ENCODE measurements at places on chromosomes 7 and 10.
A peak's percentile ranks its signal among the peaks of the same experiment; 100 is the strongest.

- DNase-seq: no peak
Measured at GRCh38 chr7:40175725-40176510, 41.1 kb downstream of the SUGCT start.

- no peak for DNase-seq
Measured at GRCh38 chr7:100221231-100221718, 1.5 kb downstream of the PVRIG start.

GRCh38 chr10:107091126-107091525 is 73.4 kb downstream of the SORCS1 start:
- DNase-seq: peak; percentile 30

DNA sequence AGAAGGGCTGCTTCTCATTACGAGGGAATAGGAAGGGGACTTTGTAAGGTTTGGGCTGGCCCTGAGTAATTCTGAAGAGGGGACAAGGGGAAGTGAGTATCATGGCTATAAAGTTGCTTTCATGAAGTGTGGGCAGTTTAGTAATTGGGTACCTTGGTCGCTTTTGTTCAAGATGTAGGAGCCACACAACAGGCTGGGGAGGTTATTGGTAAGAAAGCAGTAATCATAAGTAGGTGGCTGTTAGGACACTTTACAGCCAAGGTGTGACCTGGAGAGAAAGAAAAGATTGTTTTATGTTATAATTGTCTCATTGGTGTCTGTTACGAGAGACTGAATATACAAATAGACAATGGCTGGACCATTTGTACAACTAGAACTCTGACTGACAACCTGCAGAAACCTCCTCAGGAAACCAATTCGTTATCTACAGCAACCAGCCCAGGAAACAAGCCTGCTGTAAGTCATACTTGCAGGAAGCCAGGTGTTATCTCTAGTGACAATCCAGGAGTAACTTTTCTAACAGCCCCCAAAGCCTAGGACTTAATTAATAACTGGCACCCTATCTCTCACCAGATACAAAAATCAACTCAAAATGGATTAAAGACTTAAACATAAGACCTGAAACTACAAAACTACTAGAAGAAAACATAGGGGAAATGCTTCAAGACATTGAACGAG is 5.0 kb upstream of the CCM2 start:
- DNase-seq: no peak

GRCh38 chr10:129646973-129647372 is 179.9 kb downstream of the MGMT start:
- no peak for DNase-seq

- no peak for DNase-seq
Measured at GRCh38 chr10:26243351-26243720, 26.8 kb downstream of the GAD2 start.

DNA sequence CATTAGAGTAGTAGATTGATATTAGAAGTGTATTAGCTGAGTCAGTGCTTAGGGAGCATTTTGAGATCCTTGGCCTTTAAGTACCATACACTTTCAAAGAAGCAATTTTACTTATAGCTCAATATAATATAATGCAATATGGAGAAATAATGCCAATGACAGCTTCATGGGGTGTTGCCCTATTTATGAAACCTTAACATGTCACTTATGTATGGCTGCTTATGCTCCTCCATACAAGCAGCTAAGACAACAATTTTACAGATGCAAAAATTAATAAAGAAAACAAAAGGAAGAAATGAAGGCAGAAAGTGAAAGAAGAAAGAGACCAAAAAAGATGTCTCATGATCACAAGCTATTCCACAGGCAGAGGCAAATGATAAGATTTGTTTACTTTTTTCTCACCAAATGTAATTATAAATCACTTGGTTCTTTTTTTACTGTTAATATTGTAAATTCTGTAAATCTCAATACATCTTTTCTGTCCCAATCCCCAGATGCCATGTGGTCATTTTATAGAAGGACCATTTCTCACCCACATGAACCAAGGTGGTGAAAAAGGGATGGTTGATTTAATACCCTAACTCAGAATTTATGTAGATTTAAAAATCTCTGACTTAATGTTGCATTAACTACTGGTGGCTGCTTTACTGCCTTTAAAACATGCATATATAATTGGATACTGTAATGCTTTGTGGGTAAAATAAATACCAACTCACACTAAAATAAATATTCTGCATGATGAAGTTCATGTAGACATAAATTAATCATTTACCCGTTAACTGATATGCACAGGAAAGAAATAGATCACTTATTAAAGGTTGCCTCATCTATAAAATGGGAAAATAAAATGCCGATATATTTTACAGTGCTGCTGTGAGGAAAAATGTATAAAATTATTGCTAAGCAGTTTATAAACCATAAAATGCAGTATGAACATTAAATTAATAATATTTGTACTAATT is 33.5 kb upstream of the RHOBTB1 start:
- no peak for DNase-seq

DNA sequence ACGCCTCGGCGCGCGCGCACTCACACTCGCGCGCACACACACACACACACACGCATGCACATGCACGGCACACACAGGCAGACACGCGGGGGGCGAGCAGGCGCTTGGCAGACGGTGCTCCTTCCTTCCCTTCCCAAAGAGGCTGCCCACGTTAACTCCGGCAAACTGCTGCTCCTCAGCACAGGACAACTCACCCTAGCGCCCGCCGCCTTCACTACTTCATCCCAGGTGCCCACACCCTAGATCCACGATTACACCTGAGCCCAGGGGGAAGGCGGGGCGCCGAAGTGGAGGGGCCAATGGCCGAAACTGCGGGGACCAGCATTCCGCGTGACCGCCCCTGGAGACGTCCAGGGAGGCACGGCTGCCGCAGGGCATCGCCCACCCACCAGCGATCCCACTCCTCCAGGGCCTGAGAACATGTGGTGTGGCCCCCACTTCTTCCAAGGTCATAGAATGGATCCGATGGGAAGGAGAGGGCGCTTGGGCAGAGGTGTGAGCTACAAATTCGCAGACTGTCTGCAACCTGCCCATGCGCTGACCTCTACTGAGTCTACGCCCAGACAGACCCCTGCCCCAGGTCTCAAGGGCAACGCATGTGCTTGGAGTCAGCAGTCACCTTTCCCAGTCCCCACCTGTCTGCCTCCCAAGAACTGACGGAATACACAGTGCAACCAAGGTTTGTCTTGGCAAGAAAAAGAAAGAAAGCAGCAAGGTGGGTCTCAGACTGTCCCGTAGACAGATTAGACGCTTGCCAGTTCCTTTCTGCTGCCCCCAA is 74.6 kb downstream of the CALN1 start:
- no peak for DNase-seq

- DNase-seq: no peak
Measured at GRCh38 chr7:77687747-77688144, 8.5 kb upstream of the RSBN1L start.

- DNase-seq: no peak
Measured at GRCh38 chr10:103899312-103899711, 18.7 kb downstream of the STN1 start.

DNA sequence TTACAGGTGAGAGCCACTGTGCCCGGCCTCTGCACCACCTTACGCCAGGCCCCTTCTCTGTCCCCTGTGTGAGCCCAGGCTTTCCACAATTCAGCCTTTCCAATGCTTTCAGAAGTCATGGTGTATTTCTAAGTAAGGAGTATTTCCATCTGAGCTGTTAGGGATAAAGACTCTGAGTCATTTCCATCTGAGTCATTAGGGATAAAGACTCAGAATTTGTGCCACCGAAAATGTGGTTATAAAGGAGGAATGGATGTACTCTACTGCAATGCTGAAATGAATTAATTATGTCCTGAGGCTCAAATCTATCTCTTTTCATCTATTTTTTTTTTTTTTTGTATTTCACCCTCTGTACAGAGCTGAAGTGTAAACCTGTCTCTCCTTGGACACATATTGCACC is 84.0 kb downstream of the GATA3 start:
- no peak for DNase-seq

- no peak for DNase-seq
Measured at GRCh38 chr7:96349572-96349971, 27.7 kb upstream of the SLC25A13 start.

DNA sequence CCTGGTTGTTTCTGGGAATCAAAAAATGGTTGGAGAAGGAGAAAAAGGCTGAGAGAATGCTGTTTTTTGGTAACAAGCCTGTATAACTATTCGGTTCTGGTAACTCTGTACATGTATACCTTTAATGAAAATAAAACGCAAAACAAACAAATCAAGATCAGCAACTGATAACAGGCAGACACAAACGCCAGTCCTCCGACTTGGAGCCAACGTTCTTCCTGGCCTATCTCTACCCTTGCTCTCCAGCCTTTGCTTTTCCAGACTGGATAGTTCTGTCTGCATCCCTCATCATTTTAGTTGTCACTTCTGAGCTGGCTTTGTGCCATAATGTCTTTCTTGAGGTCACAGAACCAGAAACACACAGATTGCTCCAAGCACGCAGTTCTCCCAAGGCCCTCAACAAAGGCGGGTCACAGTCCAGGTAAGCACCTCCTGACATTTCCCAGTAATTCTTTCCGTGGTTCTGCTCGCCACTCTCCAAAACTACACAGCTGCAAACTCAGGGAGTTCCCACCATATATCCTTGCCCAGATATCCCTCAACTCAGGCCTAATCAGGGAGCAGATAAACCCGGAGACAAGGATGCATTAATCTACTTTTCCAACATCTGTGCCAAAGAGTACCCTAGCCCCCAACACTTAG is 20.2 kb downstream of the HIP1 start:
- DNase-seq: no peak

- no peak for DNase-seq
Measured at GRCh38 chr7:7707806-7708205, 10.6 kb downstream of the RPA3 start.

DNA sequence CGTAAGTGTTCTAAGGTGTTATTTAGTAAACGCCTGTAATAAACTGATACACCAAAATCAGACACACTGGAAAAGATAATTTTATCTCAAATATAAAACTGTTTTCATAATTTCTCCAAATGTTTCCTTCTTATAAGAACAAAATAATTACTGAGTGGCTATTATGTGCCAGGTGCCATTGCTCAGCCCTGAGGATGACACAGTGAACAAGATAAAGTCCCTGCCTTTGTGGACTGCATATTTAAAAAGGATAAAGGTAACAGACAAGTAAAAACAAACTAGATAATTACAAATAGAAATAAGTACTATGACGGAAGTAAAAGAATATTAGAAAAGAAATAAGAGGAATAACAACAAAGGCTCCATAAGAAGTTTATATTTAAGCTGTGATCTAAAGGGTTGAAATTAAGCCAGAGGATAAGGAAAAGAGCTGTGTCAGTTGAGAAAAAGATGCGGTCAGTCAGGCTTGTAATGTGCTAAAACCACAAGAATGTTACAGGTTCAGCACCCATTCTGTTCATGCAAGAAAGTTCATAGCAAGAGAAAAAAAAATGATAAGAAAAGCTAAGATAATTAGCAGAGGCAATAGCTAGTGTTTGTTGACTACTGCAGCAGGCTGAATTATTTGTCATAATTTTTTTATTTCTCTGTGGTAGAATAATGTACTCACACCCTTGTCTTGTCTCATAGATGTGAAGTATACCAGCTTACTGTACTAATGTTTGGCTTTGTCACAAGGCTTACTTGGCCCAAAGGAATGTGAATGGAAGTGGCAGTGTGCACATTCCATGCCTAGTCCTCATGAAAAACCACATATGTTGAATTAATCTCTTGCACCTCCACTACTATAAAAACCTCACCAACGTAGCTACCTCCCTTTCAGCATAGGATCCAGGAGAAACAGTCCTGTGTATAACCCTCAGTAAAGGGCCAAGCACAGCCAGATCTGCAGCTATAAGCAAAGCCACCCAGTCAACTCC is 75.1 kb downstream of the CRPPA start:
- peak; percentile 92 for DNase-seq

GRCh38 chr7:81598951-81599350 is 170.9 kb downstream of the HGF start:
- DNase-seq: no peak
